ENCODE measurements at places on chromosomes 5 and 9.
A peak's percentile ranks its signal among the peaks of the same experiment; 100 is the strongest.

- DNase-seq = no peak
Measured at GRCh38 chr9:83264315-83264714, 201.4 kb upstream of the RASEF start.

DNA sequence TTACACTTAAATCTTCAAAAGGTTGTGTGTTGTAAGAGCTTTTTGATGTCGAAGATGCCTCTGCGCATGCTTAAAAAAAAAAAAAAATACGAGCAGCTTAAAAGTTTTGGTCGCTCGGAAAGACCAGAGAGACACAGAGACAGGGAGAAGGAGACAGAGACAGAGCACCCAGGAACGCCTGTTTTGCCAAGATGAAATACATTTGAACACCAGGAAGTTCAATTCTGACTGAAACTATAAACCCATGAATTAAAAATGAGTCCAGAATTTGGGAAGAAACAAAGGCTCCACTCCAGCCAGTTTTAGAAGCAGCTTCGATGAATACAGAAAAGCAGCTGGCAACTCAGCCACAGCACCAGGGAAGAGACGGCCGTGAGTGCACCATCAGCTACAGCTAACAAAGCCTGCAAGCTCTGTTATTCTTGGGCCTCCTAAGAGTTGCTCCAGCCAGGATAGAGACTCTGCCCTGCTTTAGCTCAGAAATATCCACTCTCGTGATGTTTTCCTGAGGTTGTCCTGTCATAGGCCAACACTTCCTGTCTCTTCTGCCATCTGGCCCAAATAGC lies 2.5 kb upstream of the ZNF474 start:
- peak; percentile 35 for DNase-seq

- no peak for DNase-seq
Measured at GRCh38 chr9:5608298-5609225, 20.3 kb upstream of the RIC1 start.

- no peak for DNase-seq
Measured at GRCh38 chr9:113570749-113571711, 107.5 kb downstream of the RGS3 start.

DNA sequence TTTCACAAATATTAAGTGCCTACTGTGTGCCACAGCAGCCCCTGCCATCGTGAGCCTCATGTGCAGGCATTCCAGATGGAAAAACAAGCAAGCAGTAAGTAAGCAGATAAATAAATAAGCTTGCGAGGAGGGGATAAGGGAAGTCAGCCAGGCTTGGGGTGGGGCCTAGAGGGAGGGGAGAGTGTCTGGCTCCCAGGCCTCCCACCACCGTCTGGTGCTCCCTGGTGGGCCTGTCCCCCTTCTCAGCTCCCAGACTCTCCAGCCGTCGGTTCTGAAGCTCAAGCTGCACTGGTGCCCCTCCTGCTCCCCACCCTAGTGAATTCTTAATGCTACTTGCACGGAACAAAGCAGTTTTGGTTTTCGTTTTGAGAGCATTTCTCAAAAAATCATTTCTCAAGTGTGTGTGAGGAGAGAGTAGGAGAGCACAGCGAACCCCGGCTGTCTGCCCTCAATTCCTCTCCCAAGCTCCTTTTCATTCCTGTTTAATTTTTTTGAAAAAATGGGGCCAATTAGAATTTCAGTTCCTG lies 6.6 kb upstream of the IER5L start:
- DNase-seq = no peak

DNA sequence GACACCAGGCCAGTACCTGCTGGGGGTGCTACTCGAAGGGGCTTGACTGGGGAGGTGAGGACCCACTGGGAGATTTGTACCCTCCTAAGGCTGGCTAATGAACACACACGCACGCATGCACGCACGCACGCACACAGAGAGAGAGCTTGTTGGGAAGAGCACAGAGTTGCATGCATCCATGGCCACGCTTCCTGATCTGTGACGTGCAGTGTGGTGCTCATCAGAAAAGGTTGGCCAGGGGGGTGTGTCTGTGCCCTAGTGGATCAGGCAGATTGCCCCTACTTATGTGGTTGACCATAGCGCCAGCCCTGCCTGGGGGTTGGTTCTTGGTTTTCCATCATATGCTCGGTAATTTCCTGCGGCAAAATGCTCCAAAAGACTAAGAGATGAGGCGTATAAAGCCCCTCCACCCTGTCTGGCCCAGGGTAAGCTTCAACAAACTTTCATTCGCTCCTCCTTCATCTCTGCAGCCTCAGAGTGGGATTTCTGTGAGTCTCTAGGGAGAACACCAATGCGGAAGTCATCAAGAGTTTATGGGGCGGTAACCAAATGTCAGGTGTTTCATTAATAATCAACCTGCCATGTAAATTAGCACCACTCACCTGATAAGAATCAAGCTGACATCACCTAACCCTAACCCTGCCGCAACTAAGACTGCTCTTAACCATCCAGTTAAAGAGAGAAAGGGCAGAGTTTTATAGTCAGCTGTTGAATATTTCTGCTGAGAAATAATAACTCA lies 8.0 kb upstream of the GFI1B start:
- DNase-seq = no peak

- DNase-seq = no peak
Measured at GRCh38 chr9:102209176-102209575, 470.7 kb upstream of the GRIN3A start.

DNA sequence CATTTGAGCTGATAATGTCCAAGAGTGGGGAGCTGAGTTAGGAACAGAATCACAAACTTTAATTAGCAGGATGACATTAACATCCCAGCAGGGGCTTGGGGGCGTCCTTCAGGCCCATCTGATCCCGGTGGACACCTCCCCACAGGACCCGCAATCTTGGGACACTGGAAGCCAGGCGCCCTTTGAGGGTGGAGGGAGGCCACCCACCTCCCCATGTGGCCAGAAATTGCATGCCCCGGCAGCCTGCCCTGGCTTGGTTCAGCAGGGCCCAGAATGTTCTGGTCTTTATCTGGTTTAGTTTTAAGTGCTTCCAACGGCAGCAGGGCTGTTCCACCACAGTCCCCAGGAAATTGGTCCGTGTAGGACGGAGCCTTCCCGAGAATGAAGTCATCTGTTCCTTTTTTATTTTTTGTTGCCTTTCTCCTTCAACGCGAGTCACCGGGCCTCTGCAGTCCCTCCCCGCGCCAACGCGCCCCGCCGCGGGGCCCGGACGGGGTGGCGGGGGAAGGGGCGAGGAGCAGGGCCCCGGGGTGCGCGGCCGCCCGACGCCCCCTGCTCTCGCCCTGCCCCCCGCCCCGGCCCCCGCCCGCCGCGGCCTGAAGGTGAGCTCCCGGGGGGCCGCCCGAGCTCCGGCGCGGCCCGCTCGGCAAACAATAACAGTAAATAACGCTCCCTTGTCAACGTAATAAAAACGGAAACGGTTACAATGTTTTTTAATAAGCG lies 207.9 kb downstream of the C9orf50 start:
- DNase-seq = peak; percentile 80

GRCh38 chr5:98425640-98426039 lies 347.8 kb upstream of the RGMB start:
- no peak for DNase-seq

DNA sequence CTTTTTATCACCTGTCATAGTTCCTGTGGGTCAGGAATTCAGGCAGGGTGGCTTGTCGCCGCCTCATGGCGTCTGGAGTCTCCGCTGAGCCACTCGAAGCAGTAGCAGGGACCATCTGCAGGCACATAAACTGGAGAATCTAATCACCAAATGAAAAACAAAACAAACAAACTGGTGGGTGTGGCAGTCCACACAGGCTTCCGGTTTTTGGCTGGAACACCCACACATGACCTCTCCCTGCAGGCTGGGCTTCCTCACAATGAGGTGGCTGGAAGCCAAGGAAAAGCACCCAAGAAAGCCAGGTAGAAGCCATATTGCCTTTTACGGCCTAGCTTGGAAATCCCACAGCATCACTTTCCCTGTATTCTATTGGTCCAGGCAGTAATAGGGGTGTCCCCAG lies 197.0 kb downstream of the SYK start:
- DNase-seq = no peak

DNA sequence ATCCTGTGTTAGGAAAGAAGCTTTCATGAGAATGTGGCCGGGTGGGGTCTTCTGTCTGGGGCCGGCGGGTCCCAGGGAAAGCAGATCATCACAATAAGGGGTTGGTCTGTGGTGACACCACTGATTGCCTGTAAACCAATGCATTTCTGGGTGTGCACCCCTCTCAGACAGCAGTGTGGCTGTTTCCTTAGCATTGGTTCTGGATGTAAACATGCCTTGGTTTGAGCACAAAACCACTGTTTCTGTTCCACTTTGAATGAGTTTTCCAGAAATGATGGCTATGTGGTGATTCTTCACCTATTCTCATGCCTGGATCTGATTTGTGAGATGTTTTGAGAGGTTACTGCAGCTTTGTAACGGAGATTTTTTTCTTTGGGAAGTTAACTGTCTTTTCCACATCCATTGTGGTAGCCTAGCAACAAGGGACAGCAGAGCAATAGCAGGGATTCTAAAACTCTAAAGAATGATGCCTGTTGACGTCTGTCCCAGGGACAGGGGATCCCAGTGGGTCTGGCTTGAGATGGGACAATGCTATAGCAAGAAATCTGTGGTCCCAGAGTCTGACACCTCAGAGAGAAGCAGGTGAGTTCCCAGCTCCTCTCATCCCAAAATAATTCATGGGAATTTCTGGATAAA lies at the start of gene CCDC192:
CCDC192 (plus strand) TSS at position 466 of the 636 bp plus-strand sequence; CDS start at position 521, 55 bp downstream.
- DNase-seq = no peak

DNA sequence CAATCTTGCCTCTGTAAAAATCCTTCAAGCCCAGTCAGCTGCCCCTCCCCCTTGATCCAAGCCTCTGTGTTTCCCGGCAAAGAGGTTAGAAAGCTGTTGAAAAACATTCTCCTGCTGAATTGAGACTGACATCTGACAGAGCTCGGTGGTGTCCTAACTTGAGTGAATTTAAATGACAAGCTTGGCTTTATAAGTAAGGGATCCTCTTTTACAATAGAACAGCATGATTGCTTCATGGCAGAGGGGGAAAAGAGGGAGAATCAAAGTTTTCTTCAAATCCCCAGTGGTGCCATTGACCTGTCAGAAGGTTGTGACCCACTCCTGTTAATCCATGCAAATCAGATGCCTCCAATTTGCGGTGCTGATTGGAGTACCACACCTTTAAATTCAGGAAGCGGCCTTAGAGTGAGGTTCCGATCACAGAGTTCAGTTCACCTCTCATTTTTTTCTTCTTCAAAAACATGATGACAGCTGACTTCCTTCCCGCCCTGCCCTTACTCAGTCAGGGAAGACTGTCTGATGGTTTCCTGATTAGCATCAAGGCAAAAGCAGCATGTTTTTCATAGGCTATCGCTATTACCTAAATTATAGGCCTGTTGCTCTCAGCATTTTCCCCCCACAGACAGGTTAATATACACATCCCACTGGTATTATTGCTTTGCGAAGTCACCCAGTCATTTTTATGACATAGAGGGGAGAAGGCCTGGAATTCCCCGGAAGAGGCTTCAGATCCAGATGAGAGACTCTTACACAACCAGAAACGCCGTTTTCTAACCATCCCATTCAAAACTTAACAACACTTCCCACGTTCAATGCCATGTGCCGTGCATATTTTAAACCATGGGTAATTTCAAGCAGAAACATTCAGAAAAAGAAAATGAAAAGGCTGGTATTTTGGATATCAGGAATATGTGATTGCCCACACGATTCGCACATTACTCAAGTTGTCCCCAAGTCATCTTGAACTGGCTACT lies 141.4 kb downstream of the EBF1 start:
- peak; percentile 39 for DNase-seq

DNA sequence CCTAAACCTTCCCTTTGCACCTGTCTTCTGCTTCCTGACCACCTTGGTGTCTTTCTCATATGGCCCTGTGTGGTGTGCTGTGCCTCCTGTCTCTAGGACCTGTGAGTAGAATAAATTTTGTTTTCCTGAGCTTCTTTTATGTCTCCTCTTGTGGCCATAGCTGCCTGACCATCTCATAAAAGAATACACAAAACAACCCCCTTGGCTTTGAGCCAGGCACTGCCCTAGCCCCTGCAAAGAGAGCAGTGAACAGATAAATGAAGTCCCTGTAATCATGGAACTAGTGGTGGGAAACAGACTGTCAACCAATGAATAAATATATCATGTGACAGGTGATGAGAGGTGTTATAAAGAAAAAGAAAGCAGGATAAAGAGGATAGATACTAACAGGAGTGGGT lies 485.1 kb downstream of the CSNK1G3 start:
- no peak for DNase-seq

DNA sequence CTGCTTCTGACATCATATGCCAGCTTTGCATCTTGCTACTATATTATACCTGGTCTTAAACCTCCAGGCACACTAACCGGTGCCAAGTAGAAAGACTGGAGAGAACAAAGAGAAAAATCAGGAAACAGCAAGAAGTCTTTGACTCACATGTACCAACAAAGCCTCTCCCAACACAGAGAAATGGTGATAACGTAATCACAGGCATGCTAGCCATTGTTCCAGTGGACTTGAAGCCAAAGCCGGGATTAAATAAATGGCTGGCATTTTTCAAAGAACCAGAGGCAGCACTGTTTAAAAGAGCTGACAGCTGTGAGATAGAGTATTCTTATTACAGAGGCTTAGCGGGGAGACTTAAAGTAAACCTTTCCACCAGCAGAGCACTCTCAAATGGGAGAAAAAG lies 148.4 kb upstream of the NFIL3 start:
- DNase-seq = no peak

DNA sequence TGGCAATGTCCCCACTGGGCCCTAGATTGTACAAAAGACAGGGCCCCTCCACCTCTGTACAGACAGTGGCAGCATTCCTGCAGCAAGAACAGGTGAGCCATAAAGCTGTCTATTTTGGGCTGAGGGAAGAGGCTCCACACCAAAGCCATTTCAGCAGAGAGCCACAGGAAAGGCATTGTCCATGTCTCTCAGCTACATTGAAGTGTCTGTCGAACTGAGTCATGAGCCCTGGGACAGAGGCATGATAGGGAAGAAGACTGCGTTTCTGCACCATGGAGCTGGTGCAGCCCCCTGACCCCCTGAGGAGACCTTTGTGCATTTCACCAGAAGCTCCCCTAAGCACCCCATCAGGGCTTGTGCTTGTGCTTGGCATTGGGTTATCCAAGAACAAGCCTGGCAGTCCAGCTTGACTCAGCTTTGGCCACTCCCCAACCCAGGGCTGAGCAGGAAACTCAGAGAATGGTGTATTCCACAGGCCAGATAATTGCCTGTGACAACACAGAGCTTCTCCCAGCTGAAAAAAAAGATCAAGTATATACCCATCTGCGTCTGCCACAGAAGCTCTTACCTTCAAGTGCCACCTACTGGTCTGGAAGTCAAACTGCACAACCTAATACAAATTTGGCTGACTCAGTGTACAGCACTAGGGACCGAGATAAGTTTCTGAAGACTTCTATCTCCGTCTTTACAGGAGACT lies 5.9 kb upstream of the FRMD3 start:
- peak; percentile 68 for DNase-seq

GRCh38 chr9:33959725-33960124 lies 89.0 kb downstream of the UBAP2 start:
- DNase-seq = no peak

Measured in GM03348 (cell line).